Glomerular endothelial cell (primary cell): ENCODE measurements at places on chromosomes 2 and 18. TPM values are rescaled to one million over a fixed set of nuclear protein-coding genes. Genes with fewer than 3 reads are reported as not detected.

Gene OSBPL6
- total RNA-seq = 0.53 and 1.7 TPM in 2 replicates

Gene ZBTB7C
- total RNA-seq = 0.06 and 0.34 TPM in 2 replicates

Gene CRYGA
- not detected in 2 replicates for total RNA-seq

Gene FECH
- total RNA-seq = 29.2 and 38.2 TPM in 2 replicates

Gene GALNT13
- total RNA-seq = 0.35 and 0.53 TPM in 2 replicates

Gene MOCOS
- total RNA-seq = 1.3 and 1.8 TPM in 2 replicates

Gene ALKAL2
- total RNA-seq = 0.93 TPM in 1 of 2 replicates, not detected in the other

Gene RIF1
- 23.4 and 32.7 TPM in 2 replicates for total RNA-seq

Gene RND3
- total RNA-seq = 75.2 and 101 TPM in 2 replicates

Gene NYAP2
- total RNA-seq = not detected in 2 replicates

Gene CNTNAP5
- not detected in 2 replicates for total RNA-seq

Gene ANKRD30B
- 0.70 TPM in 1 of 2 replicates, not detected in the other for total RNA-seq

GRCh38 chr2:173652767-173653431 is 298.2 kb downstream of the CDCA7 start:
- DNase-seq = peak; percentile 44

GRCh38 chr18:49319590-49319989 is 140.9 kb downstream of the DYM start:
- DNase-seq = no peak

DNA sequence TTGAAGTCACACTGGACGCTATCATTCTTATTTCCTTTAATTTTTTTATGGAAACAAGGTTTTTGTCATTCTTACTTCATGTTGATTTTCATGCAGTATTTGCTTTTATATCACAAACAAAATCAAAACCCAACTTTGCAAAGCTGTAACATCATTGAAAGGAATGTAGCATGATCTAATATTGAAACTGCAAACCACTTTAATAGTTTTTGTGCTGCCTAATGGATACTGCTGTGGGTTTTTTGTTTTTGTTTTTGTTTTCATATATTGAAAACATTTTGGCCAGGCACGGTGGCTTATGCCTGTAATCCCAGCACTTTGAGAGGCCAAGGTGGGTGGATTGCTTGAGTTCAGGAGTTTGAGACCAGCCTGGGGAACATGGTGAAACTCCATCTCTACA is 81.6 kb downstream of the MAP2 start:
- no peak for DNase-seq

GRCh38 chr2:71721362-71721665 is 268.0 kb downstream of the DYSF start:
- no peak for DNase-seq

GRCh38 chr2:53202063-53202462 is 565.5 kb upstream of the CHAC2 start:
- no peak for DNase-seq

- no peak for DNase-seq
Observed at GRCh38 chr18:45845410-45845809, 19.9 kb downstream of the SIGLEC15 start.

GRCh38 chr2:108418416-108418815 is 30.6 kb upstream of the GCC2 start:
- no peak for DNase-seq

DNA sequence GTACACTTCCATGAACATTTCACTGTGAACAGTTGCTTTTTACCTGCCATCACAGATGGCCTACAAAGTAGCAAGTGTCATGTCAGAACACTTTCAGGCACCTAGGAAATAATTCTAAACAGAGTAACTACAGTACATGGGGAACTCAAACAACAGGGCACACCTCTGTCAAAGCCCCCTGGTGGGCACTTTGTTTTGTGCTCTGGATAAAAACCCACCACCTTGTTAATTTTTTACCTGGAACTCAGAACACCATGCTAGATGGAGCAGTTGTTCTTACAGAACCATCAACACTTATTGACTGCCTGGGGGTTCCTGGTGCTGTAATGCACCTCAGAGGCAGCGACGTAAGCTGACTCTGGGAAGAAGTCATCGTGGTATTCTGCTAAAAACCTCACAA is 2.3 kb downstream of the MSL3B start:
- DNase-seq = no peak

GRCh38 chr2:182379241-182379640 is 47.6 kb downstream of the PDE1A start:
- no peak for DNase-seq

DNA sequence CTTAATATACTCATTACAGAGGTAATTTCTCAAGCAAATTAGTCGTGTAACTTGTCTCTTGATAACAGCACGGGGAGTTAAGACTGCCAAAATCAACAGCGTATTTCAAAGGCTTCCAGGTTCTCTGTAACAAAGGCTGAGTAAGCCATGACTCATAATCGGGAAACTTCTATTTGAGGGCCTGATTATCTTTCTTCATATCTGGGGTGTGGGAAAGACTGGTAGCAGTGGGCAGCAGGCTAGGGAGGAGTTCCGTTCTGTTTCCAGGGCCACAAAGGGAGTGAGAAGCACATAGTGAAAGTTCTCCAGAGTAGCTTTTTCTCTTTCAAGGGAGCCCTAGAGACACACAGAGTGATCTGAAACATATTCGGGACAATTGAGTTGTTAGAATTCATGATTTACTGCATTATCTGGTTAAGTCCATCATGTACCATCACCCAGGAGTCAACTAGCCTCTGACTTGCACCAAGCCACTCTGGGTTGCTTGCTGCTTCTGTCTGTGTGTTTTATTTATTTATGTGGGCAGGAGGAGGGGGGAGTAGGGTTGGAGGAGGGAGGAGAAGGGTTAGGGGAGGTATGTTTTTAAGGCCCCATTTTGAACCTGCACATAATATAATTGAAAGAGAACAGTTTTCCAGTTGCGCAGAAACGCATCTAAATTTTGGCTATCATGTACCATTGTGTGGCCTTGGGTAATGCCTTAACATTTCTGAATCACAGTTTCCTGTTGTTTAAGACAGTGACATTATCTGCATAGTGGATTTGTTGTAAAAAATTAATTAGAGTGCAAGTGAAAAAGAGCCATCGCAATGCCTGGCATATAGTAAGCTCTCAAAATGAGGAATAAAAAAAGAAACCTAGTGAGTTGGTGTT is 80.5 kb upstream of the ITPRID2 start:
- peak; percentile 99 for DNase-seq

DNA sequence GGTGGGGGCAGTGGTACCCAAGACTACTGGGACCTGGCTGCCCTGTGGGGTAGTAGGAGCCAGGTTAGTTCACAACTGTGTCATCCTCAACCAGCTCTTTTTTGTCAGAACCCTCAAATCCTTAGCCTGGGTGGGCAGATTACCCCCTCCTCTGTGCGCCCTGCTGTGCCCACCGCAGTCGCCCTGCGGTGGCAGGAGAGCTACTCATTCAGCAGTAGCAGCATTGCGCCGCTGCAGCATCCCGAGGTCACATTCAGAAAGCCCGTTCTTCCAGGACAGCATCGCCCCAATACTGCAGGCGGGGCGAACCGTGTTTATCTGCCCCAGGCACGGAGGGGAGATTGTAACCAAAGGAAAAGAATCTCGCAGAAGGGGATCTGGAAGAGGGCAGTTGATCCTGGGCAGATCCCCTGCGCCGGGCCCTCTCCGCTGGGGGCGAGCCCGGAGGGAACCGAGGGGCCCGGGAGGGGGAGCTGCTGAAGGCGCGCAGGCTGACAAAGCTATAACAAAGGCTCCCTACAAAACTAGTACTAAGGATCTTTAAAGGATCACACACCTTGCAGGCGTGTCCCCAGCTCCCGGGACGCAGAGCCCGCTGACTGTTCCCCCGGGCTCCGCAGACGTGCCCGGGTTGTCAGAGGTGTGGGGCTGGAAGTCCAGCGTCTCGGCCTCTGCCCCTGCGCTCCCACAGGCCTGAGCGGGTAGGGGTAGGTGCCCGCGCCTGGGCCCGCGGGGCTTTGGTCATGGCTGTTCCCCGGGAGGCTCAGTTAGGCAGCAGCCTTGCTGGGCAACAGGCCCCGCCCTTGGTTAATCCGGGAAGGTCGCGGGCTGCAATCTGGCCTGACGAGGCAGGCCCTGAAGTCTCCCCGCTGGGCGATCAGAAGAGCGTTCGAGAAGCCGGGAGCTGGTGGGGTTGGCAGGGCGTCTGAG is 13.2 kb downstream of the POU3F3 start:
- DNase-seq = no peak

GRCh38 chr18:49090901-49091300 is 140.1 kb upstream of the SMAD7 start:
- DNase-seq = no peak

GRCh38 chr2:9570182-9571060 is 14.8 kb upstream of the ADAM17 start:
- no peak for DNase-seq

GRCh38 chr2:15673919-15674636 is 82.4 kb downstream of the DDX1 start:
- DNase-seq = no peak

GRCh38 chr18:40738321-40738880 is 1216.6 kb upstream of the PIK3C3 start:
- no peak for DNase-seq

GRCh38 chr18:5413447-5413846 is 117.9 kb upstream of the ZBTB14 start:
- DNase-seq = no peak

GRCh38 chr18:80119111-80119510 is 10.0 kb downstream of the ADNP2 start:
- DNase-seq = no peak

GRCh38 chr2:16390561-16390960 is 275.1 kb downstream of the CYRIA start:
- no peak for DNase-seq

GRCh38 chr2:18286897-18287296 is 273.6 kb downstream of the RDH14 start:
- no peak for DNase-seq

GRCh38 chr2:70828914-70829824 is 6.4 kb downstream of the CD207 start:
- DNase-seq = peak; percentile 83

DNA sequence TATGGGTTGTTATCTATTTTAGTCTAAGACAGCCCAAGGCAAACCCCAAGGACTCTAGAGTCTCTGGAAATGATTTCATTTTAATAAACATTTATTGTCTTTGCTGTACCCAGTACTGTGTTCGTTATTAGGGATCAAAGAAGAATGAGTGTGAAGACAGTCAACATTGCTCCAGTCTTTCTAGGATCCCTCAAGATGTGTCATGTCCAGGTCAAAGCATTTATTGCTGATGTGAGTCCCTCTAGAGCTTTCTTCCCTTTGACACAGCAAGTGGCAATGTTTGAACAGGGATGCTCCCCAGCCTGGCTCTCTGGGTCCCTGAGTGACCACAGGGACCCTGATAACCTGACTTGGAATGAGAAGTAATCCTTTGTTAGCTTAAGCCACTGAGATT is 123.1 kb upstream of the STK17B start:
- no peak for DNase-seq

GRCh38 chr18:14179306-14179705 is 47.1 kb upstream of the ZNF519 start:
- DNase-seq = no peak

- DNase-seq = peak; percentile 23
Observed at GRCh38 chr2:171271971-171272436, 111.3 kb upstream of the TLK1 start.

- no peak for DNase-seq
Observed at GRCh38 chr18:30358555-30358954, 684.0 kb downstream of the DSC3 start.

- DNase-seq = no peak
Observed at GRCh38 chr2:219575566-219576504, 3.7 kb downstream of the INHA start.

- no peak for DNase-seq
Observed at GRCh38 chr2:154914561-154914960, 216.1 kb downstream of the KCNJ3 start.

GRCh38 chr2:42290005-42290404 is 71.0 kb downstream of the COX7A2L start:
- DNase-seq = no peak

GRCh38 chr2:241390301-241391206 is 34.5 kb downstream of the FARP2 start:
- no peak for DNase-seq

GRCh38 chr2:43634604-43635306 is 2.3 kb upstream of the PLEKHH2 start:
- no peak for DNase-seq

- no peak for DNase-seq
Observed at GRCh38 chr2:55887351-55887750, 36.2 kb downstream of the EFEMP1 start.

DNA sequence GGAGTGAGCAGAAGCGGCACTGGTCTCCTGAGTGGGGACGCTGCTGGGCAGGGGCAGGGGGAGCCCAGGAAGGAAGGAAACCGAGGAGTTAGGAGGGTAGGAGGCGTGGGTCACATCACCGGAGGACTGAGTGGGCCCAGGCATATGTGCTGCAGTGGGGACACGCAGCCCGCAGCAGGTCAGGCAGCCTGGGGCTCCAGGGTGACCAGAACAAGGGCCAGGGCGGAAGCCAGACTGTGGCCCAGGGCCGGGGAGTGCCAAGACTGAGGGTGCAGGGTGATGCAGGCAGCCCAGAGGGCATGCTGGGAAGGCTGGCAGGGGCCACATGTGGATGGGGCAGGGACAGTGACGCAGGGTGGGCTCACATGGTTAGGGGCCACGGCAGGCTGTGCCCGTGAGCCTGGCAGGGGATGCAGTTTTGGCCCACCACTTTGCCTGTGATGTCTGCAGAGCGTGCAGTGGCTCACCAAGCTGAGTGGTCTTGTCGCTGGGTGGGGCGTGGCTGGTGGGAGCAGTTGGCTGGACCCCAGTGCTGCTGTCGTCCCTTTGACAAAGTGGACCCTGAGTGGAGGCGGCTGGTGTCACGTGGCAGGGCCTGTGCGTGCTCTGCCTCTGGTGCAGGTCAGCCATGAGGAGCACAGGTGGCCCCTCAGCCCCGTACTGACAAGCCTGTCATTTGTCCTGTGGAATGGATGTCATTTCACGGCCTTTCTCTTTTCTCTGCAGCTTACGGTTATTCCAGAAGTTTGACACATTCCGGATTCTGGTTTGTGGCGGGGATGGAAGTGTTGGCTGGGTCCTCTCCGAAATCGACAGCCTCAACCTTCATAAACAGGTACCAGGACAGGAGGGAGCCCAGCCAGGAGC is 87.1 kb downstream of the DGKD start:
- no peak for DNase-seq

DNA sequence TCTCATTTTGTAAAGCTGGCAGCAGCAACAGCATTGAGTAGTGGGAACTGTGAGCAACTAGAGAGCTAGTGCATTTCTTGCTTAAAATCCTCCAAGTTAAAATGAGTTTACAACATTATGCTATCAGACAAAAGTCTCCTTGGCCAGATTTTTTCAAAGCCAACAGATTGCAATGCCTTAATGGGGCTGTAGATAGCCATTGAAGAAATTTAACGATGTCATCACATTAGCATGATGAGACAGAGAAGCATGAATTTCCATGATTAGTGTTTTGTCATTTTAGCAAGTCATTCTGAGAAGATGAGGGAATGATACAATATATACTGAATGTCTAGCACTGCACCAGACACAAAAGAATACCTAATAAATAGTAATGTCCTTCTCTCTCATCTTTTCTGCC is 307.5 kb upstream of the REG3G start:
- DNase-seq = no peak

GRCh38 chr2:217105733-217106649 is 246.1 kb upstream of the TNP1 start:
- DNase-seq = peak; percentile 56

DNA sequence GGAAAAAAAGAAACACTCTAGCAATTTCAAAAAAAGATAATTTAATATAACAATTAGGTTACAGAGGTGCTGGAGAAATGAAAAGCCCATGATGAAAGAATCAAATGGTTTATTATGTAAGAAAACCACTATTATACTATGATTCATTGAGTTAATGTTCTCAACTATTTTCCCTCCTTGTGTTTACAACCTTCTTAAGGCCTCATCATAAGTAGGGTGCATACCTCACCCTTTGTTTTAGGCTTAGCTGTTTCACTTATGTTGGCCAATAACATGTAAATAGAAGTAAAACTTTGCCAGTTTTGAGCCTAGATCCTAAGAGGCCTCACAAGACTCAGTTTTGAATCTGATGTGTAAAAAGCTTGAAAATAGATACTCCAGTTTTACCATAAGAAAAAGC is 418.3 kb upstream of the DDX18 start:
- no peak for DNase-seq
